ENCODE measurements at places on chromosomes 12 and 14.

GRCh38 chr12:106892075-106892474 lies 63.6 kb upstream of the TMEM263 start:
- no peak for DNase-seq

DNA sequence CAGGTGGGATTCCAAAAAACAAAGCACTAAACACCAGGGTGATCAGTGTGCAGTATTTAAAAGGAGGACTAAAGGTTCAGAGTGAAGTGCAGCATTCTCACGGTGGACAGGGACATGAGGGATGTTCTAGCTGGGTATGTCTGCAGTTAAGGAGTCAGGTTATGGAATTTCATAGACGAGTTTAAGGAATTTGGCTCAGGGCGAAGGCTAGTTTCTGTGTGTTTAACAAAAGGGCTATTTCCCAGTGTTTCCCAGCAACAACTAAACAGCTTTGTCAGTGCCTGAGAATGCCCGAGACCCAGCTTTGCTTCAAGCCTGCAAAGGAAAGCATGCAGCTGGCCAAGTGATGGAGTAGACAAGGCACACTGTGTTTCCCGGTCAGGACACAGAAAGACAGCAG lies 7.0 kb downstream of the KRT1 start:
- no peak for DNase-seq

GRCh38 chr12:7207866-7208625 lies 18.6 kb downstream of the PEX5 start:
- DNase-seq = no peak

DNA sequence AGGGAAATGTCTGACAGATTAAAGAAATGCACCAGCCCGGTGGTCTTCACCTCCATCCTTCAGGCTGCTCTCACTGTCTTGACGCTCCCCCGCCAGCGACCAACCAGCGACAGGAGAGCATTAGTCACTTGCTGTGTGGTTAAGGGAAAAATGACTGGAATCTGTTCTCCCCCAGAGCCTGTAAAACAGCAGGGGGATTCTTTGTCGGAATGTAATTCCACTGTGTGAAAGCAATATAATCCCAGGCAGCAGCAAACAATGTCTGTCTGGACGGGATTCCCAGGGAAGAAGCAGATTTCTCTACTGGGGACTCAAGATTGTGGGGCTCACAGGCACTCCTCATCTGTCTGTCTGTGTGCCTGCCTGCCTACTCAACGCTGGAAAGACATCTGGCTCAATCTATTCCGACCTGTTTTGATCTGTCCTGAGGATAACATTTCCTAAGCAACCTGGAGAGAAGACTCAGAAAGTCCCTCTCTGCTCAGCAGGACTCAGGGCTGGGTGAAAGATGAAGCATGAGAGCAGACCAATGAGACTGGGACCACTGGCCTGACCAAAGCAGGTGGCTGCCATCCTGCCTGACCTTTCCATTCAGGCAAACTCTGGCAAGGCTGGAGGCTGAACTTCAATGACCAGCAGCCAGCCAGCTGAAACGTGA lies 54.6 kb downstream of the NUAK1 start:
- DNase-seq = peak; percentile 77

DNA sequence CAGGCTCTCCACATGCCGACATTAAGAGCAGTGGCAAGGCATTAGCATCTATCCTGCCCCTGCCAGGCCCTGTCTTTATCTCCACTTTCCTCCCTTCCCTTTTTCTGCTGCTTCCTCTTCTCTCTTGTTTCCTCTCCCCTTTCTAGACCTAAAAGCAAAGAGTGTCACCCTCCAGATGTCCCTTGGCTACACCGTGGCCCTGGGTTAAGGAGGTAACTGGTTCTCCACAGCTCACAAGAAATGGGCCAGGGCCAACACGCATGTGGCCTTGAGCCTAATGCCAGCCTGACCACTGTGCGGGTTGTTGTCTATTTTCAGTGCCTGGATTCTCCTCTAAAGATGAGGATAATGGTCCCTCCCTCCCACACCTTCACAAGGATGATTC lies 41.7 kb upstream of the DDX11 start:
- no peak for DNase-seq

DNA sequence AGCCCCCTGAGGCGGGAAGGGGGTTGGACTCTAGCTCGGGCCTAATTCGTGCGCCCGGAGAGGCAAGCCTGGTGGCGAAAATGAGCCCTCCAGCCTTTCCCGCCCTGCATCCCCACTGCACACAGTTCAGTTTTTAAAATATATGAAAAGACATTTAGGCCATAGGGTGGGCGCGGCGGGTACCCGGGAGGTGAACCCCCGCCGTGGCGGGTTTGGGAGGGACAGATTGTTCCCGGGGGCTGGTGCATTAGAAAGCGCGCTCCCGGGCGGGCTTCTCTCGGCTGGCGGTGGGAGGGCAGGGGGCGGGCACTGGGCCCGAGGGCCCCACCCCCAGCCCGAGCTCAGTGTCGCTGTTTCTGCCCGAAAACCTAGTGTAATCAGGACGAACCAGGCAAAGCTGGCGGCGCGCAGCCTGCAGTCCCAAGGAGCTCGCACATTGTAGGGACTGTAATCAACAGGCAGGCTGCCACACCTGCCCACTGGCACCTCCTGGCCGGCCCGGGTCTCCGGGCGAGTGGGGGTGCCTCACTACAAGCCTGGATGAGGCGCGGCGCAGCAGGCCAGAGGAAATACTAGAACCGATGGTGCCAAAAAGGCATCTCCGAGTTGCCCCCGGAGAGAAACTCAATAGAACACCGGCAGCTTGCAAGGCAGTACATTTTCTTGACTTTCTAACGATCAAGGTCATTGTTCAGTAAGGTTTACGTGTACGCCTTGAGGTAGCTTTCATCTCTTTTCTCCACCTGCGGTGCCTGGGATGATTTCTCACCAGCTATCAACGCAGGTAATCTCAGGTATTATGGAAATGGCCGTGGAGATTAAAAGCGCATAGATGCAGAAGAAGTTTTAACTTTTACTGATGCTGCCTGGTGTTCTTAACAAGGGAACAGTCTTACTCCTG lies 764 bp upstream of the SPTB start:
- peak; percentile 77 for DNase-seq

GRCh38 chr14:93059917-93060545 lies 55.7 kb downstream of the ITPK1 start:
- no peak for DNase-seq

GRCh38 chr12:52487211-52487610 lies 5.8 kb downstream of the KRT6A start:
- no peak for DNase-seq

DNA sequence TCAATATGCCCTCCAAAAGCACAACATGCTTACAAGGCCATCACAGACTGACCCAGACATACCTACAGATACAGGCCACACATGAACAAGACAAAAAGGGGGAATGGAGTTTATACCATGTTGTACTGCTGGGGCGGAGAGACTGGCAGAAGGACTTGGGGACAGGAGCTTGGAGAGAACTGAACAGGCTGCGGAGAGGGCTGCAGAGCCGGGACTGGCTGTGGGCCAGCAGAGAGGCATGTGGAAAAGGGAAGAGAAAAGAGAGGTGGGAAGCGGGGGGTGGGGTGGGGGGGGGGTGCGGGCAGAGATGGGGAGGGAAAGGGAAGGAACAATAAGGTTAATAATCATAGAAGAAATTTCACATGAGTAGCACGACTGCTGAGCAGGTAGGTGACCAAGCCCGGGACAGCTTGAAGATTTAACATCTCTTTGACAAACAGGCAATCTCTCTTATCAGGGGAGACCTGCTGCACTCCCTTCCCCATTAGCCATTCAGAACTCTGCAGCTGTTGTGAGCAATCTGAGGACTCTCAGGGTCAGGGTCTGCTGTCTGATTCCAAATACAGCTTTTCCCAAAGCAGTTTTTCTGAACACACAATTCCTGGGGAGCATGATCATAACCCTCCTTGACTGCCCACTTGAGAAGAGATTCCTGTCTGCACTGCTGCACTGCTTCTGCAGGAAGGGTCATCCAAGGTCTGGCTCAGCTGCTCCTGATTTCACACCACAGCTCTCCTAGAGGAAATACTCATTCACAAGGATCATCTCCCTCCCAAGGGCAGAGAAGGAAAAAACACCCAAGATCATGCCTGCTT lies 21.6 kb upstream of the STAC3 start:
- DNase-seq = no peak

DNA sequence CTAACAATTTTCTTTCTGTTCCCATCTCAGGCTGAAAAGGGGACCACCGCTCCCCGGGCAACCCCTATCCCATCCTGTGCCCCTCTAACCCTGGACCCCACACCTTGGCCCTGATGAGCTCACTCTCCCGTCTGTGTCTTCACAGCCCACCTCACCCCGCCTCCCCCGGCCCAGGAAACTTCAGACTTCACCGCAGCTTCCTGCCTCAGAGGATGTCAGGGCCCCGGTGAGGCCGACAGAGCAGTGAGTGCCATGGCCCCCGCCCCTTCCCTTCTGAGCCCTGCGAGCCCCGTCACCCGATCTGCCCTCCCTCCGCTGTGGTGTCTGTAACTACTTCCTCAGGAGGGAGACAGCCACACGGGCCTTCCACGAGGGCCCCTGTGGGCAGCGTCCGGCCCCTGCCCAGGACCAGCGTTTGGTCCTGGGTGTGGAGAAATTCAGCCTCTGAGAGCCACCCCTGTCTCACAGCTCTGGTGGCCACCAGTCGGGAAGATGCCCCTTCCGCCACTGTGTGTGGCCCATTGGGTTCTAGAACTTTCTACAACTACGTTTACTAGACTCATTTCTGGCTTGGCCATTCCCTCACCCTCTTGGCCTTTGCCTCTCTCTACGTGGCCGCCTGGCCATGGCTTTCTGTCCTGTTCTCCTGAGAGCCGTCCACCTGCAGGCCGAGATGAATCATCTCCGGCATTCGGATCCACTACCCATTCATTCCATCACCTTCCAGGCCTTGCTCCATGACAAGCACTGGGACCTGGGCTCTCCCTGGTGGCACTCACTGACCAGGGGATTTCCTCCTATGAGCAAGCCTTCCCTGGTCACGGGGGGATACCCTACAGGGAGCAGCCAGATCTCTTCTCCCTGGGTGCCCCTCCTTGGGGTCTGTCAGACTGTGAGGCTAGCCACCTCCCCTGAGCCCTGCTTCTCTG lies 3.4 kb downstream of the RHOF start:
- peak; percentile 84 for DNase-seq

DNA sequence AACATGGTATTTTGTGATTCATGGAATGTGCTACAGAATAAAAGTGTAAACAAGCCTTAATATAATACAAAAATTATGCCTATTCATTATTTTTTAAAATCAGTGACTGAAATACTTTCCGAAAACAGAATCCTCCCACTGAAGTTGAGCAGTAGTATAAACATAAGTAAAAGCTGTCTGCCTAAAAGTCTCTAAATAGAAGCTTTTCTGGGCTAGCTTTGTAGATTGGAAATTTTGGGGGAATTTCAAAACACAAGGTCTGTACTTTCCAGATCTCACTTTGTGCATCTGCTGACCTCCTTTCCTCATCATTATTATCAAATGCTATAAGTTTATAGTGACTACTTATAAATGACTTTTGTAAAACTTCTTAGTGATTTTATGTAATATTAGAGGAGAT lies 80.4 kb upstream of the TRHDE start:
- no peak for DNase-seq

DNA sequence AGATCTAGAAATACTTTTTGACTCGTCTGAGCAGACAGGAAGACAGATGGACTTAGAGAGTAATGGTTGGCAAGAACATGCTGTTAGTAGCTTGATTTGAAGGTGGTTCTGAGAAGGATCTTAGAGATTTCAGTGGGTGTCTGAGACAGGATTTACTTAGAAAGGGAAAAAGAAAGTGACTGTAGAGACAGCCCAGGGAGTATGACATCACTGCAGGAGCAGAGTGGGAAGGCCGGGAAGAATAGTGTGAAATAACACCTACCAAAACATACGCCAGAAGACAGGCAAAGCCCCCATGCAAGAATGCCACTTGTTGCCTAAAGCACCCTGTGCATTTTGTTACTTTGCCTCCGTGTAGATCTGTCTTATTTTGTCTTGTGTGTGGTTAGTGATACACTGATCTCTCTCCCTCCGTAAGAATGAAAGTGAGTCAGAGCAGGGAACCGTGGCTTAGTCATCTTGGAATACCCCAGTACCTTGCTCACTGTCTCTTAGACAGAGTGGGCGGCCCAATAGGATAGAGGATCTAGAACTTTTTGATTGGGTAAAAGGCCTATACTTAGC lies 161.3 kb upstream of the IFNG-AS1 start:
- peak; percentile 58 for DNase-seq

- peak; percentile 25 for DNase-seq
Observed at GRCh38 chr14:69299286-69300035, 39.5 kb downstream of the GALNT16 start.

GRCh38 chr12:87439990-87440827 lies 589.0 kb downstream of the C12orf50 start:
- DNase-seq = no peak

DNA sequence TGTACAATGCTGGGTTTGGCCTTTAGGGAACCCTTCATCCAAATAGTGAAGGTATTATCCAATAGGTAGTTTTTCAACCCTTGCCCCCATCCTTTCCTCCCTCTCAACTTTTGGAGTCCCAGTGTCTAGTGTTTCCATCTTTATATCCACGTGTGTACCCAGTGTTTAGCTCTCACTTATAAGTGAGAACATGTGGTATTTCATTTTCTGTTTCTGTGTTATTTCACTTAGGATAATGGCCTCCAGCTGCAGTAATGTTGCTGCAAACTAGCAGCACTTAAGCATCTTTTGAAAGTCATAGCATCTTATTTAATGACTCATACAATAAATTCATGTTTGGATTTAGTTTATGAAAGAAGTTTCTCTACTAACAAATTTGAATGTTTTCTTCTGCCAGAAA lies 442.5 kb downstream of the NELL2 start:
- no peak for DNase-seq

DNA sequence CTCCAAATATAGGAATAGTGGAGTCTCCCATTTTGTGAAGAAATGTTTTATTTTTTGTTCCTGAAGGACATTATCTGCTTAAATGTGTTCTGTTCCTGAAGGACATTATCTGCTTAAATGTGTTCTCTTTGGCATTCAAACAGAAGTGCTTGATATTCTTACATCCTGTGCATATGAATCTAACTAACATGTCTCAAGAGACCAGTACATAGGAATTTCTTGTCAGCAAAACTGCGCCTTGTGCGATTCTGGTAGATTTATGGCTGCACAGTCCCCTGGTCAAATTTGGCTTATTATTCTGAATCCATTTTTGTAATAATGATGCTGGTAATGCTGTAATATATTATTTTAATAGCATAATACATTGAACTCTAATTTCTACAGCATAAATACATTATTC lies 722.4 kb downstream of the NOVA1 start:
- no peak for DNase-seq

GRCh38 chr12:97140355-97140754 lies 233.3 kb downstream of the NEDD1 start:
- DNase-seq = no peak

DNA sequence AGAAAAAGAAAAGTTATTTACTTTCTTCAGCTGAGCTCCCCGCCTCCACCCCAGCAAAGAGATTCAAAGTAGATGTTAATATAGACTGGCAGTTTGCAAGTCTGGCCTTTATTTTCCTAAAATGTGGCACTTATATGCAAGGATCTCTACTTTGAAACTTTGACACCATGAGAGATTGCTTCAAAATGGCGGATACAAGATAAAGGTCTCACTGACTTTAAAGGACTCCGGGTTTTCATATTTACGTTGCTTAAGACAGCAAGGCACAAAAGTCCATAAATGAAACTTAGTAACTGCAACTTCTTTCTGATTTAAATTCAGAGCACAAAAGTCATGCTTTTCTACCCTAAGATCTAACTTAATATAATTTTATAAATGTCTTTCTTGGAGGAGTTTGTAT lies 3.5 kb downstream of the OTX2 start:
- DNase-seq = peak; percentile 51

Data from kidney (tissue), 22 donors.